ENCODE measurements at places on chromosomes 7 and 10. TPM values are rescaled to one million over a fixed set of nuclear protein-coding genes. Genes with fewer than 3 reads are reported as not detected.

ORAI2 gene
- total RNA-seq: 127 TPM

SYT15 gene
- total RNA-seq: 3.2 TPM

SORCS1 gene
- total RNA-seq: 2.5 TPM

CYP3A4 gene
- total RNA-seq: not detected

PRRT4 gene
- total RNA-seq: 0.38 TPM

OR6V1 gene
- not detected for total RNA-seq

DNA sequence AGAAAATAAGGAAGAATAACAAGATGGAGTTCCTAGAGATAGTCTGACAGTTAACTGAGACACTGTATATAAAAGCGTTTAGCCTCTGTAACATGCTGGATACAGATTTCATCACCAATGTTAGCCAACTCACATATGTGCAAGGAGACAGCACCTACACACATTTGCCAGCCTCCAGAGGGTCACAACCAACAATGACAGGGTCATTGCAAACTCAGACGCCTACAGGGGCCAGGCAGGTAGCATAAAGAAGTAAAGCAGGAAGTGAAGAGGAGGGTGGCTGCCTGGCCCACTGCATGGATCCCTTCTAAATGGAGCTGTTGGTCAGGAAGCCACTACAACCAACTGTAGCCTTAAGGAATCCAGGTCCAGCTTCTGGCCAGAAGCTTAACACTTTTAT, 50.4 kb downstream of the NRAP start:
- H3K36me3 ChIP-seq: no peaks in the 10 kb centered on the region
- DNase-seq: no peak
- H3K27me3 ChIP-seq: peaks cover 15% of the 10 kb centered on the region
- H3K4me1 ChIP-seq: no peaks in the 10 kb centered on the region

DNA sequence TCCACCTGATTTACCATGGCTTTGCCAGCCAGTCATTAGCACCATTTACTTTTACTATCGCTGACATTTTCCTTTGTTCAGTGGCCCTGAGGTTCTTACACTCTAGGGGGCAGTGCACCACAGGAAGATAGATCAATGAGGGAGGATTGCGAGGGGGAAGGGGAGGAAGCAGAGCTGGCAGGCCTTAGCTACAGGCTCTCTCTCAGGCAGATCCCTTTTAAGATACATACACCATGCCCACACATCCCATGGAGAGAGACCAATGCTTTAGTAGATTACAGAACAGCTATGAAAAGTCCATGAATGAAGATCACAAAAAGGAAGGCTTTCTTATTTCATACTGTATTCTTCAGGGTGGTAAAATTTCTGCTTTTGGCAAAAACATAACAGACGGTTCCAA, 47.4 kb downstream of the DENND11 start:
- H3K4me3 ChIP-seq: no peak overlapping the region
- H3K27ac ChIP-seq: no peak overlapping the region
- no peaks in the 10 kb centered on the region for H3K27me3 ChIP-seq
- DNase-seq: no peak
- H3K36me3 ChIP-seq: peaks cover 12% of the 10 kb centered on the region

DNA sequence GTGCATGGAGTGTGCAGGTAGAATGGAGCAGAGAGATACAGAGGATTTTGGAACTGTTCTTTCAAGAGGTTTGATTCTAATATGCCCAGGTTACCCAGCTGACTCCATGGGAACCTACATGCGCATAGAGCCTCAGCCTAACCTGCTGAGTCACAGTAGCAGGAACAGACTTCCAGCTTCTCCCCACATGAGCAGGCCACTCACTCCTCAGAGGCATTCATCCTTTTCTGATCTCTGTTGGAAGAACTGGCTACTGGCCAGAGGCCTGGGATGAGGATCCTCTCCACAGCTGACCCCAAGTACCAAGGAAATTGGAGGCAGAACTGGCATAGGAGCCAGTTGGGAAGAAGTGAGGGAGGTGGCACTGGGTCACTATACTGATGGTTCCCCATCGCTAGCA, 17.9 kb upstream of the CCSER2 start:
- H3K27me3 ChIP-seq: no peaks in the 10 kb centered on the region
- peaks cover 10% of the 10 kb centered on the region for H3K4me1 ChIP-seq
- no peak for DNase-seq
- H3K4me3 ChIP-seq: no peak overlapping the region
- no peaks in the 10 kb centered on the region for H3K36me3 ChIP-seq
- no peak overlapping the region for H3K27ac ChIP-seq

DNA sequence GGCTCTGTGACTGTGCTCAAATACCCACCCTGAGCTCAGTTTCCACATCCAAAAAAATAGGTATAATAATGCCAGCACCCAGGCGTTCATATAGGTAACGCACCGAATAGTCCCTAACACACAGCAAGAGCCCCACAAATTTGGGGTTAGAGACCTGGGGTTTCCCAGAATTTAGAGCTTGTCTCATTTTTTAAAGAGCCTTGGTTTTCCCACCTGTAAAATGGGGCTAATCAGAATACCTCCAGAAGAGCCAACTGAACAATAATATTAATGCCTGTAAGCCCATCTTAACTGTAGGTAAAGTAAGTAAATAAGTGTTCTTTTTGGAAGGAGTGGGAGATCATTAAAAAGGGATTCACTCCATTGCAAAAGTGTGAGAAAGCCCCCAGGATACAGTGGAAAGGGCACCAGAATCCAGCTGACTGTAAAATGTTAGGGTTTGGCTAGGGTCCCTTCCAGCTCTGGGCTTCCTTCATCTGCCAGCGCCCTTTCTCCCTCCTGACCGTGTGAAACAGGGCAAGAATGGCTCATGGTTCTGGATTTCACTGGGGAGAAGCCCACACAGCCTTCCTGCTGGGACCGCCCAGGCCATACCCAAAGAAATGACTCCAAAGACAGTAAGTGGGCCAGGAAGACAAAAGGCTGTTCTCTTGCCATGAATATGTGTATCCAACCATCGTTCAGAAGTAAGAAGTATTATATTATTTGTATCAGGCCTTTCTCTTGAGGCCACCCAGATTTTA, 2.1 kb downstream of the MTURN start:
- H3K4me1 ChIP-seq: peaks cover 21% of the 10 kb centered on the region
- DNase-seq: no peak
- no peaks in the 10 kb centered on the region for H3K27me3 ChIP-seq
- no peak overlapping the region for H3K27ac ChIP-seq
- no peaks in the 10 kb centered on the region for H3K36me3 ChIP-seq
- no peak overlapping the region for H3K4me3 ChIP-seq

DNA sequence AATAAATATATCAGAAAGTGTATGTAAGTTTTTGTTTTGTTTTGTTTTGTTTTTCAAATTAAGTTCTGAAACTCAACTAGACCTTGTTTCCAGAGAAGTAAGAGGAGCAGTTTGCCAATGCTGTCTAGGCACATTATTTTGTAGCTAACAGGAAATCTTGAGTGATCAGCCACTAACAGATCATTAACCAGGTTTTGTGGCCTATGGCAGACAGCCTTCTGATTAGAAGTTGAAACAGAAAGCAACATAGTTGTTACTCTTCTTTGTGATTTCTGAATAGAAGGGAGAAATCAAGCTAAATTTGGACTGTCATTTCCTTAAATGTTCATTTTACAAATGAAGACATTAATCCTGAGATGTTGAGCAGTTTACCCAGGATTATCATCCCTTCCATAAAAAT, 142.6 kb downstream of the PLXDC2 start:
- H3K27me3 ChIP-seq: no peaks in the 10 kb centered on the region
- no peak for DNase-seq
- no peak overlapping the region for H3K27ac ChIP-seq
- no peaks in the 10 kb centered on the region for H3K36me3 ChIP-seq

- no peaks in the 10 kb centered on the region for H3K36me3 ChIP-seq
- no peak overlapping the region for H3K27ac ChIP-seq
- DNase-seq: no peak
- H3K4me3 ChIP-seq: no peak overlapping the region
- no peaks in the 10 kb centered on the region for H3K4me1 ChIP-seq
These were observed 314.2 kb downstream of the ADRA2A start for GRCh38 chr10:111390813-111391563.

DNA sequence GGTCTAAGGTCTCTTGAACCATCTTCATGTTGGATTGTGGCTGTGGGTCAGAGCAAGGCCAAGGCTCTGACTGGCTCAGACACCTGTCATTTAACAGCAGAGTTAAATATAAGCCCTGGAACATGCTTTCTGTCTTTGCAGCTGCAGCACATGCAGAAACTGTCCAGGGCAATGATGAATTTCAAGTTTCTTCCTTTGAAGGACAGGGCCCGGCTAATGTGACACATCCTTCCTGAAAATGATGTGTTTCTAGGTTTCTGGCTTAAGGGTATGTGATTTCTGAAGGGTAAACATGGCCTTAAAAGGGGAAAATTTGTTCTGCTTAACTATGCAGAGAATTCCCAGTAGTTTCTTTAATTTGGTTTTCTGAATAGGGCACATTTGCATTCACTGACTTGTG, 34.0 kb upstream of the SLC35B4 start:
- H3K4me3 ChIP-seq: no peak overlapping the region
- H3K27me3 ChIP-seq: peaks cover 4% of the 10 kb centered on the region
- H3K4me1 ChIP-seq: no peaks in the 10 kb centered on the region
- no peaks in the 10 kb centered on the region for H3K36me3 ChIP-seq
- H3K27ac ChIP-seq: no peak overlapping the region
- DNase-seq: no peak

- DNase-seq: no peak
- H3K4me1 ChIP-seq: no peaks in the 10 kb centered on the region
- H3K4me3 ChIP-seq: no peak overlapping the region
- H3K27me3 ChIP-seq: no peaks in the 10 kb centered on the region
- H3K27ac ChIP-seq: no peak overlapping the region
- H3K36me3 ChIP-seq: no peaks in the 10 kb centered on the region
These were observed 13.6 kb downstream of the PON2 start for GRCh38 chr7:95421000-95421846.

- H3K27me3 ChIP-seq: no peaks in the 10 kb centered on the region
- no peaks in the 10 kb centered on the region for H3K4me1 ChIP-seq
- no peak overlapping the region for H3K27ac ChIP-seq
- peak; percentile 30 for DNase-seq
These were observed 399.5 kb upstream of the FOXK1 start for GRCh38 chr7:4282434-4283223.

GRCh38 chr7:67100956-67101361, 104.3 kb downstream of the TYW1 start:
- H3K4me1 ChIP-seq: peaks cover 4% of the 10 kb centered on the region
- DNase-seq: no peak
- no peak overlapping the region for H3K27ac ChIP-seq

DNA sequence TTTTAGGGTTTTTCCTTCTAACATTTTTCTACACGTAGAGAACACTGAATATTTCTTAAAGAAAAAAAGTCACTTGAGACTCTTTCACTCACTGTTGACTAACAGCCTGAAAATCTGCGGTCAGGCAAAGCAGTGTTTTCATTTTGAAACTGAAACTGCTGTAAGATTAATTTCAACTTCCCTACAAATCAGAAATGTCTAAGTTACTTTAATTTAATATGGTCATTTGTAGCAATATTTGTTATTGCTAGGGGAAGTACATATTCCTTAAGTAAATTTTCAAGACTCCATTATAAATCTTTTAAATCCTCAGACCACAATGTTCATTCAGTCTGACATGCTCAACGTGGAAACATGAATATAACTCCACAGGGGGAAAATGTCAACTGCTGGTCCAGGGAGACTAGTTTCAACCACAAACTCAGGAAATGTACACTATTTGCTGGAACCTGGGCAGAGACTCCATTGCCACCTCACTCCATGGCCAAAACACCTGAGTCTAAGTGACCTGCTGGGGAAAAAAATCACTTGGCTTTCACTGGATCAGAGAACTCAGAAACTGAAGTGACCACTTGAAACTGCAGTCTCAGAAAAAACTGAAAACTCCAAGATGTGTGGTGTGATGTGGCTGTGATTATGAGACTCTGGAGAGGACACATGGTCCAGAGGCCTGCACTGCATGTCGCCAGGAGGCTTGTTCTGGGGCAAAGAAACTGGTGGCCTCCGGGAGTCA, 161.2 kb downstream of the TAX1BP1 start:
- DNase-seq: no peak
- no peaks in the 10 kb centered on the region for H3K36me3 ChIP-seq
- no peaks in the 10 kb centered on the region for H3K27me3 ChIP-seq
- H3K27ac ChIP-seq: peak overlapping the region; percentile 82
- no peak overlapping the region for H3K4me3 ChIP-seq

GRCh38 chr7:37524056-37524455, 75.4 kb upstream of the ELMO1 start:
- H3K36me3 ChIP-seq: no peaks in the 10 kb centered on the region
- DNase-seq: no peak
- no peak overlapping the region for H3K4me3 ChIP-seq
- no peaks in the 10 kb centered on the region for H3K4me1 ChIP-seq
- no peaks in the 10 kb centered on the region for H3K27me3 ChIP-seq

DNA sequence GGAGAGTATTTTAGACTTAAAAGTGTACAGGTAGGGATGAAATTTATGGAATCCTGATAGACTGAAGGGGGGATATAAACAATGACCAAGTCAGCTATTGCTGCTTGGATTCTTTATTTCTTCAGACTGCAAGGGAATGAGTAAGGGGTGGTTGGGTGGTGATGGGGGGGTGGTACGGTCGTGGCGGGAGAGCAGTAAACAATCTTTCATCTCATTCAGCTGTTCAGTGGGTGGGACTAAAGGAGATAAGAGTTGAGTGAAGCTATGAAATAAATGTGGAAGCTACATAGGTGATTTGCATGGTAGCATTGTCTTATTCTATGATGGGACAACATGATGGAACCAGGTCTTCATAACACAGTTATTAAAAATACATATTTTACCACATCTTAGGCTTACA, 1.8 kb downstream of the SEPTIN7 start:
- peak overlapping the region; percentile 99 for H3K27ac ChIP-seq
- DNase-seq: no peak
- H3K36me3 ChIP-seq: no peaks in the 10 kb centered on the region
- peaks cover 65% of the 10 kb centered on the region for H3K4me1 ChIP-seq
- H3K27me3 ChIP-seq: no peaks in the 10 kb centered on the region

DNA sequence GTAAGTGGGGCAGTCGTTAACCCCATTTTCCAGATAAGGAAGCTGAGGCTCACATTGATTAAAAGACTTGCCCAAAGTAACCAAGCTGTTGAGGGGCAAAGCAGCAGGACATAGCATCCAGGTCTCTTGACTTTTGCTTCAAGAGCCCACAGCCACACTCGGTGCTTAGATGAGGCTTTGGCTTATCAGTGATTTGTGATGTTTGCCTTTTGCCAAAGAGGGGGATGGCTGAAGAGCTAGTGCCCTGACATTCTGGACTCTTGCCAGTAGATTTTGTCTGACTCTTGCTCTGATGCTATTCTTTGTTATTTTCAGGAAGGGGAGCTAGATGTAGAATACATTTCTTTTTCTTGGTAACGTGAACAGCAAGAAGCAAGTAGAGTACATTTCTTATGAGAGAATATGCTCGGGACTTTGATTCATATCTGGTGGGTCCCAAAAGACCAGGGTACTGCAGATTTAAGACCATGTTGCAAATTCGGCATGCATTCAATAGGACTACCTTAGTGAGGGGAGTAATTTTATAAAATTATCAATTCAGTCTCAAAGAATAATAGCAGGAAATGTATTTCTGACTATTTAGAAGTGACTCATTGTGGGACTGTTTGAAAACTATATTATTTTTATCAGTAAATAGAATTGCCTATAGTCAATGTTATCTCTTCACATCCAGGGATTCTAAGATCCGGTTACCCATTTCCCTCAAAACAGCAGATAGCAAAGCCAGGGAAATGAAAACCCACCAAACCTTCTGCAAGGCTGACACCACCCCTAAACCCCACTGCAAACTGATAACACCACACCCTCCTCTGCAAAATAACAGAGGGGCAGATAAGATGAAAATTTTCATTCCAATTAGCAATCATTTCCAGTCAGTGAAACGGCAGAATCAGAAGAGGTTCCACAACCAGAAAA, 180.0 kb upstream of the BMPER start:
- no peaks in the 10 kb centered on the region for H3K27me3 ChIP-seq
- no peak overlapping the region for H3K4me3 ChIP-seq
- H3K4me1 ChIP-seq: peaks cover 3% of the 10 kb centered on the region
- H3K36me3 ChIP-seq: no peaks in the 10 kb centered on the region

Data from spleen (tissue), 13 donors.